ENCODE measurements at places on chromosomes 4 and X.

DNA sequence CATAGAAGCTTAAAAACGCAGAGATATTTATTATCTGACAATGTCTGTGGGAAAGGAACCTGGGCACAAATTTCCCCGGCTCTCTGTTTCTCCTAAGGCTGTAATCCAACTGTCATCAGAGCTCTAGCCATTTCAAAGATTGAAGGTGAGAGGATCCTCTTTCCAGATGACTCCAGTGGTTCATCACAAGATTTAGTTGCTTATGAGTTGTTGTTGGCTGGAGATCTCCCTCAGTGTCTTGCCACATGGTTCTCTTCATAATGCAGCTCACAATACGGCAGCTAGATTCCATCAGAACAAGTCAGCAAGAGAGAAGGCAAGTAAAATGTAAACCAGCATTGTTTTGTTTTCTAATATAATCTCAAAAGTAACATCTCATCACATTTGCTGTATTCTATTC is 369.4 kb downstream of the GASK1B start:
- no peak for DNase-seq

DNA sequence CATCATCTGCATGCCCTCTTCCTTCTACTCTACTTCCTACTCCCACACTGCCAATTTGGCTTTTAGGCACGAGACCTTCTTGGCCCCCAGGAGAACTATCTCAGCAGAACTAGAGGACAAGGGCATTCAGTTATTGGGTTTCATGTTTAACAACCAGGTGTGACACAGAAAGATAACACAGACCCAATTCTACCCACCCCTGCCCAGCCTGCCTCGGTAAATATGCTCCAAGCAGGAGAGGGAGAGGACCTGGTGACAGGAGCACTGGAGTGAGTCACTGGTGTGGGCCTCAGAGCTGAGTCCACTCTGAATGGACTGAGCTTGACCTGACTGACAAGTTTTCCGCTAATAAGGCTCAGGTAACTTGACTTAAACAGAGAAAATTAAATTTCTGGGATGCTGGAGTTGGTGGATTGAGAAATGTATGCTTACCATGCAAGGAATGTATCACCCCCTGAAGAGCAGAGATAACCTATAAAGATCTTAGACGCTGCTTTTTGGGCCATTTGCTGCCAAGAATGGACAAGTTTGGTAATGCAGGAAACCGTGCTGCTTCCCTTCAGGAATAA is 52.5 kb downstream of the CASP3 start:
- DNase-seq: peak; percentile 49

GRCh38 chrX:2592279-2592678 is 91.5 kb upstream of the DHRSX start:
- no peak for DNase-seq

DNA sequence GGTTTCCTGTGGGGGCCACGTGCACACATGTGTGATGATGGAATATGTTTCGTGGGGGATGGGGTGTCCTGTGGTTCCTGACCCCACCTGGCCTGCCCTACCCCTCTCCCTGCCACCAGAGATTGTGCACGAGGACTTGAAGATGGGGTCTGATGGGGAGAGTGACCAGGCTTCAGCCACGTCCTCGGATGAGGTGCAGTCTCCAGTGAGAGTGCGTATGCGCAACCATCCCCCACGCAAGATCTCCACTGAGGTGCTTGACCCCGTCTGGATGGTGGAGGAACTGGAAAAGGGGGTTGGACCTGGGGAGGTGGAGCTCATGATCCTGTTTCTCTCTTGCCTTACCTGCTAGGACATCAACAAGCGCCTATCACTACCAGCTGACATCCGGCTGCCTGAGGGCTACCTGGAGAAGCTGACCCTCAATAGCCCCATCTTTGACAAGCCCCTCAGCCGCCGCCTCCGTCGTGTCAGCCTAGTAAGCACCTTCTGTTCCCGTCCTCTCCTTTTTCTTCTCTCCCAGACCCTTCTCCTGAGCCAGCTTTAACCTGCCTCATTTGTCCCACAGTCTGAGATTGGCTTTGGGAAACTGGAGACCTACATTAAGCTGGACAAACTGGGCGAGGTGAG is 5.9 kb downstream of the CDK16 start:
- DNase-seq: no peak

- no peak for DNase-seq
These were observed 2.3 kb upstream of the MSX1 start for GRCh38 chr4:4857001-4857808.

GRCh38 chr4:25144870-25145481 is 15.3 kb downstream of the SEPSECS start:
- DNase-seq: peak; percentile 35

GRCh38 chr4:26813698-26814097 is 46.9 kb upstream of the STIM2 start:
- no peak for DNase-seq

GRCh38 chr4:4443821-4444220 is 56.9 kb downstream of the NSG1 start:
- DNase-seq: peak; percentile 53

DNA sequence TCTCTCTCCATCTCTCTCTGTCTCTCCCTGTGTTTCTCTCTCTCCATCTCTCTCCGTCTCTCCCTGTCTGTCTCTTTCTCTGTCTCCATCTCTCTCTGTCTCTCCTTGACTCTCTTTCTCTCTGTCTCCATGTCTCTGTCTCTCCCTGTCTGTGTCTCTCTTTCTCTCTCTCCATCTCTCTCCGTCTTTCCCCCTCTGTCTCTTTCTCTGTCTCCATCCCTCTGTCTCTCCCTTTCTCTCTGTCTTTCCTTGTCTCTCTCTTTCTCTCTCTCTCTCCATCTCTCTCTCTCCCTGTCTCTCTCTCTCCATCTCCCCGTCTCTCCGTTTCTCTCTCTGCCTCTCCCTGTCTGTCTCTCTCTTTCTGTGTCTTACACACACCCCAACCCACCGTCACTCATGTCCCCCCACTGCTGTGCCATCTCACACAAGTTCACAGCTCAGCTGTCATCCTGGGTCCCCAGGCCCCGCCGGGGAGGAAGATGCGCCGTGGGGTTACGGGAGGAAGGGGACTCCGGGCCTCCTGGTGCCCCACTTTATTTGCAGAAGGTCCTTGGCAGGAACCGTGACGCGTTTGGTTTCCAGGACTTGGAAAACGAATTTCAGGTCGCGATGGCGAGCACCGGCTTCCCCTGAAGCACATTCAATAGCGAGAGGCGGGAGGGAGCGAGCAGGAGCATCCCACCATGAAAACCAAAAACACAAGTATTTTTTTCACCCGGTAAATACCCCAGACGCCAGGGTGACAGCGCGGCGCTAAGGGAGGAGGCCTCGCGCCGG is 1.2 kb upstream of the SHOX start:
- no peak for DNase-seq

GRCh38 chr4:106529348-106530023 is 160.9 kb upstream of the GIMD1 start:
- no peak for DNase-seq

DNA sequence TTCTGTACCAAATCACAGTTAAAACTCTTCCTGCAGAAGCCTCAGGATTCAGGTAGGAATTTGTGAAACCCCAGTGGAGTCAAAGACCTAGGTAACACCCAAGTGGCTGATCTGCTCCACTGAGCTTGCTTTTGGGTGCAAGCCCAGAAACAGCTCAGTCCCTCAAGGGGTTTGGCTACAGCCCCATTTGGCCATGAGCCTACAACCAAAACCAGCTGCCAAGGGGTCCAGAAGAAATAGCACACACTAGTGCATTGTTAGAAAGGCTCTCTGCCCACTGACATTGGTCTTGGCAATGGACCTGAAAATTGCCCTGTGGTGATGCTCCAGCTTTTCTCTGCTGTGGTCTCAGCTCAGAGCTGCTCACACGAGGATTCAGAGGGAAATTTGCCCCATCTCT is 577.4 kb upstream of the INTU start:
- no peak for DNase-seq

DNA sequence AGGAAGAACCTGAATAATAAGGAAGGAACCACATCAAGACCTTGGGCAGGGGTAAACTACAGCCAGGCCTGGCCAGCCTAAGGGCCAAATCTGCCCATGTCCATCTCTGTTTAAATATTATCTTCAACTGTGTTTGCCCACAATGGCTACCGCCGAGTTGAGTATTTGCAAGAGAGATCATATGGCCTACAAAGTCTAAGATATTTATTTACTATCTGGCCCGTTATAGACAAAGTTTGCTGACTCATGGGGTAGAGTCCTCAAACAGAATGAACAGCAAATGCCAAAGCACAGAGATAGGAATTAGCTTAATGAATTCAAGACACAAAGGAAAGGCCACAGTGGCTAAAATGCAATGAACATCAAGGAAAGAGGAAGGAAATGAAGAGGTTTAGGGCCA is 44.8 kb downstream of the RPS6KA3 start:
- no peak for DNase-seq

DNA sequence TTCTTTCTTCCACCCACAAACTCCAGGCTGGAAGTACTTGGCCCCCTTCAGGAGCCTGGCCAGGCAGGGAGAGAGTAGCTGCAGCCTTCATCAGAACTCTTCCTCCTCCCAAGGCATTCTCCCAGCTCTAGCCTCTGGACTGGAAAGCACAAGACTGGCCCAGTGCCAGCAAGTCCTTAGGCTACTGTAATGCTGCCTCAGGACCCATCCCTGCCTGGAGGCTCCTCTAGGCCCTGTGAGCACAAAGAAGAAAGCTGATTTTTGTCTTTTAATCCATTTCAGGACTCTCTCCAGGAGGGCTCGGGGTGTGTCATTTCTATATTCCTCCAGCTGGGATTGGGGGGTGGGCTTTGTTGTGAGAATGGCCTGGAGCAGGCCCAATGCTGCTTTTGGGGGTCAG is 10.8 kb downstream of the AWAT2 start:
- no peak for DNase-seq
